ENCODE measurements at places on chromosomes 6 and 20. TPM values are rescaled to one million over a fixed set of nuclear protein-coding genes. Genes with fewer than 3 reads are reported as not detected.

DNA sequence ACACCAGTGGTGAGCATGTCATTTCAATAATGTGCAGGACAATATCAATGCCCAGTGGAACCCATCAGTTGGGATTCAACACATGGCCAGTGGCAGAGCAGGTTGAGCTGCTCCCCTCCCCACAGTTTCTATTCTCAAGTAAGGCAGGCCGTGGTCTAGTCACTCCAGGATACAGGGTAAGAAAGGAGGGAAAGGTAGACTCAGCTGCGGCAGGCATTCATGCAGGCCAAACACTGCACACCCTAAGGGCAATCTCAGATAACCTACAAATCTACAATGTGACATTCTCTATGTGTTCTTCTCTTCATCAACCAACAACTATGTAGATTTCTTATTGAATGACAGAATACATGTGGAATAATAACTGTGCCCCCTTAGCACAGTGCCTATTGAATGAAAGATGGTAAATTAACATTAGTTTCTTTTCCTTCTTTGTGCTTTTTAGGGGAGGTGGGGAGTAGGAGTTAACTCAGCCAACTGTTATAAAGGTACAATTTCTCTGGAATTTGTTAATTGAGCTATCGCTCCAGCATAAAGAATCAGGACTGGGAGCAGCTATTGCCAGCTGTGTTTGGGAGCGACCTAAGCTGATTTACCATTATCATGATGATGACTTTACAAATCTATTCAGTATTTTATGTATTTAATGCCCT is 89.7 kb downstream of the FAM50B start:
- no peak for DNase-seq

DNA sequence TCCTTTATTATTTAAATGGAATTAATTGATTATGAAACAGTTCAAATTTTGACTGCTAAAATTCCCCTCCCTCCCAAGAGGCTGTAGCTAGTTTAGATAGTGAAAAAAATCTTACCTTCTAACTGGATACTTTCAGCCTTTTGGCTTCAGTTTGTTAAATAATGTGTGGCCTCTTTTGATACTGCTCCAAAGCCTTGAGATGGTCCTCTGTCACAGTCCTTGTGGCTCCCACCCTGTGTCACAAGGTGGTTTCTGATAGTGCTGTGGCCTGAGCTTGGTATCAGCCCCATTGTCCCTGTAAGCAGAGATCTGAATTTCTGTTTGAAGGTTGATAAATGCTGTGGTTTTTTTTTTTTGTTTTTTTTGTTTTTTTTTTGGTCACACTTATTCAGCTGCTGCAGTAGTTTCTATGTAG is 20.8 kb downstream of the PANK2 start:
- DNase-seq, result no peak

GRCh38 chr6:129645830-129646579 is 64.0 kb downstream of the ARHGAP18 start:
- no peak for DNase-seq

DNA sequence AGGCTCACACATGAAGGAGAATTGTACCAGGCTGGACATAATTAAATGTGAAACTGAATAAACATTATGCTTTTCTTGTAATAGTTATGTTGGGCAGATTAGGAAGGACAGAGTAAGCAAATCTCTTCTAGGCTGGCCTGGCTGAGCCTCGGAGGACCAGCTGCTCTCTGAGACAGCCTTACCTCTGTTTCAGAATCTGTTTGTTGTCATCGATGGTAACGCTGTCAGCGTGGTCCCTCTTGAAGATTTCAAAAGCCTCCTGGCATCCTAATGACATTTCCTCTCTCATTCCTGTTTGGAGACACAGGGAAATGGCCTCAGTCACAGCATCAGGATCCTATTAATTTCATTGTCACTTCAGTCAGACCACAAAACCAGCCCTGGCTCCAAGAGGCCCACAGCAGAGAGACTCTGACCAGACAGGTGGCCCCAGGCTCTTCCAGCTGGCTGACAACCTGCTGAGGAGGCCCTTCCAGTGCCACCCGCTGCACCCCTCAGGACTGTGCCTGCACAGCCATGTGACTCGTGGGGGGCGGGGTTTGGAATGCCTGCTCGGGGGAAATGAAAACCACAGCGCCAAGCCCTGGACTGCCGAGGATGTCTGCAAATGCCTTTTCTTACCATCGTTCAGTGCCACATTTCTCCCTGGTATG is 108.5 kb upstream of the KCNK16 start:
- DNase-seq, result peak; percentile 89

DNA sequence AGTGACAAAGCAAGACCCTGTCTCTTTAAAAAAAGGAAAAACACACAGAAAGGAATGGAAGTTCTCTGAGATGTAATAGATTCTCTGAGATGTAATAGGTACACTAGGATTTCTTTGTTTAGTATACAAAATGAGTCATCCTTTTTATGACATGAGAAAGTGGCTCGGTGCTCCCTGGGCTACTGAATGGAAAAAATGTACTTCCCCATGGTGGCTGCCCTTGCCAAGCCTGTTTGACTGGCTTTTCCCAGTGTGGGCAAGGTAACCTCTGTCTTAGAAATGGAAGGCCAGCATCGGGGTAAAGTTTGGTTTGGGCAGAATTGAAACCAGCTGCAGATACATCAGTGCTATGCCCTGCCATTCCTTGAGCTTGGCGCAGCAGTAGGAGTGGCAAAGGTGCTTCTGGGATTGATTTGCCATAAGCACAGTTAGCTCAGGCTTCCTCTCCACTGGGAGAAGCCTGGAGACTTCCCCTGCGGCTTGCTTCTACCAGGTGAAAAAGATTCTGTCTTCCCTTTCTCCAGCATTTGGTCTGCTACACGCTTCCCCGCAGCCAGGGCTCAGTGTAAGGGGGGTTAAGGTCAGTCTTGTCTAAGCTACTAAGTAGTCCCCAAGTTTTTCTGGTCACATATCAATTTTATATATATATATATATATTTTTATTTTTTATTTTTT is 24.5 kb downstream of the ARFGEF2 start:
- DNase-seq, result peak; percentile 75

DNA sequence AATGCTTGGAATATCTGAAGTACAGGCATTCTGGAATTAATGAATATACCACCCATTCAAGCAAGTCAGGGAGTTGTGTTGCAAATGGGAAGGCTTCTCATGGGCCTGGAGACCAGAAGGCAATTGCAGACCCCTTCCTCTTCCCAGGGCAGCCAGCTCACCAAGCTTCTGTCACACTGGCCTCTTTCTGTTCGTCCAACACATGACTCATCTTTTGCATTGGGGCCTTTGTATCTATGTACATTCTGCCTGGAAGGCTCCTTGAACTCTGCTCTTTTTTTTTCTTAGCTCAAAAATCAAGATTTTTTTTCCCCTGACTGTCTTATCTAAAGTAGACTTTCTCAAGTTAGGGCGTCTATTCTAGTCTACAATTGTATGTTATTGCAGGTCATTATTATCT is 132.9 kb upstream of the MYLIP start:
- DNase-seq, result no peak

DNA sequence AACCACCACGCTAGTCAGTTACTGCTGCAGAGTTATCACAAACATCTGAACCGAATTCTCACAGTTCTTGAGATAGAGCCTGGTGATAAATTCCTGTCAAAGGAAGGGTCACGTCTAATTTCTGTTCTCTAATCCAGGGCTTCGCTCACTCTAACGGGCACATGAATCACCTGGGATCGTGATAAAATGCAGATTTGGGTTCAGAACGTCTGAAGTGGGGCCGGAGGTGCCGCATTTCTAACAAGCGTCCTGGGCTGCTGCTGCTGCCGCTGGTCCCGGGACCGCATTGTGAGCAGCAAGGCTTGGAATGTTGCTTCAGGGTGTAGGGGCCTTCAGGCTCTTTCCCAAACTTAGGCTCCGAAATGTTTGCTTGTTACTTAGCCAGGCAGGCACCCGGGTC is 264.1 kb downstream of the CDC5L start:
- no peak for DNase-seq

DNA sequence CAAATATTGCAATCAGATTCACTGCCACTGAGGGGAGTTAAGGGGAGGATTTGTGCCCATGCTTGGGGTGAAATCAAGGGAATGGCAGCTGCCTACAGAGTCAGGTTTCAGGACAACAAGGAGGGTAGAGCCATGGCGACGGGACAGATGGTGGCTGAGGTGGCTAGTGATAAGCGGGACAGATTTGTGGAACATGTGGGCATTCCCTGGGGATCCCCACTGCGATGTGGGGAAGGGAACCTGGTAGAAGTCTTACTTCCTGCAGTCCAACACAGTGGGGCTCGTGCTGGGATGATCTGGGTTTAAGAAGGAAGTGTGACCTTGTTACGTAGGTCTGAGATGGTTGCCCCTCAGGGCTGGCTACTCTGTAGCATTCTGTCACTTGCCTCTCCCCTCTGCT is 292.0 kb upstream of the JARID2 start:
- no peak for DNase-seq

- no peak for DNase-seq
Observed at GRCh38 chr6:36752886-36753506, 55.4 kb downstream of the RAB44 start.

GRCh38 chr6:8343600-8343999 is 91.7 kb downstream of the SLC35B3 start:
- DNase-seq, result no peak

GRCh38 chr6:148001844-148002642 is 340.6 kb upstream of the SASH1 start:
- no peak for DNase-seq

DNA sequence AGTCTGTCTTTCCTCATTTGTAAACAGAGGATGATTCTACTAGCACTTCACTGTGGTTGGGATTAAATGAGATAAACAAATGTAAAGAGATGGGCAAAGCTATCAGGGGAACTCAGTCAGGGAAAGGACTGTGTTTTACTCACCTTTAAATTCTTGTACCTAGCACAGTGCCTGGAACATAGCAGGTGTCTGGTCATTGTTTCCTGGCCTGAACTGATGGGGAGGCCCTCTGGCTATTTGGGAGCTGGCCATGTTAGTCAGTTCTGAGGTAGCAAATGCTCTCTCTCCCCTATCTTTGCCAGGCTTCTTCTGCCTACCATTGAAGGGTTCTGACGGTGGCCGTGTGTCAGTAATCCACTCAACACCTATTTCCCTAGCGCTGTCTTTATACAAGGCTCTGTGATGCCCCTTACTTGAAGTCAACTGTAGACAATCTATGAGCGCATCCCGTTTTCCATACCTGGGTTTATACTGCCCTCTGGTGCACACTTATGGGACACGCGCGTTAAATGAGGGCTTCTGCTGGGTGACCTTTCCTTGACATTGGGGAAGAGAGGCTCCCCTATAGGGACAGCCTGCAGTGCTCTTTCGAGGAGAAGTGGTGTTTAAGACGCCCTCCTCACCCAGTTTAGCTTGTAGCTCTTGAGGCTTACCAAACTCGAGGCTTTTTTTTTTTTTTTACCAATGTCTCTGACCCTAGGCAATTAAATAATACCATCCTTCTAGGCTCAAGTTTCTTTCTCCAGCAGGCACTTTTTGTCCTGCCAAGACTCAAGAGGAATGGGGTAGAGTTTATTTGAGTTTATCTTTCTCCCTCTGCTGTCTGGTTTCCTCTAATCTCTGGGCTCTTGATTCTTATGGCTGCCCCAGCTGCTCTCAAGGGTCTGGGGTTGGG is 4.0 kb upstream of the SPATS1 start:
- peak; percentile 66 for DNase-seq

DNA sequence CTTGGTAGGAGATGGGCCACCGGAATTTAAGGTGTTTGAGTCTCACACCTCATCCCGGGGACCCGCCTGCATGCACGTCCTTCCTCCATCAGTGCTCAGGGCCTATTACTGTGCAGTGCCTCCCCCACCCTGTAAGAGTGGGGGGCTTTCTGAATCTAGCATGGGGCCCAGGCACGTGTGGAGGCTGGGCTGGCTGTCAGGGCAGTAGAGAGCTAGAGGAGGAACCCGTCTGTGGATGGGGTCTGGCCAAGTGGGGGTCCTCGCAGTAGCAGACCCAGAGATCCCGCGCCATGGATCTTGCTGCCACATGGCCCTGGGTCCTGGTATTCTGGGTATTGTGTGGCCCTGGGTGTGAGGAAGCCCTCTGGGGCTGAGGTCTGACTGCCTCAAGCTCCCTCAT is 42.9 kb downstream of the SRC start:
- DNase-seq, result no peak

DNA sequence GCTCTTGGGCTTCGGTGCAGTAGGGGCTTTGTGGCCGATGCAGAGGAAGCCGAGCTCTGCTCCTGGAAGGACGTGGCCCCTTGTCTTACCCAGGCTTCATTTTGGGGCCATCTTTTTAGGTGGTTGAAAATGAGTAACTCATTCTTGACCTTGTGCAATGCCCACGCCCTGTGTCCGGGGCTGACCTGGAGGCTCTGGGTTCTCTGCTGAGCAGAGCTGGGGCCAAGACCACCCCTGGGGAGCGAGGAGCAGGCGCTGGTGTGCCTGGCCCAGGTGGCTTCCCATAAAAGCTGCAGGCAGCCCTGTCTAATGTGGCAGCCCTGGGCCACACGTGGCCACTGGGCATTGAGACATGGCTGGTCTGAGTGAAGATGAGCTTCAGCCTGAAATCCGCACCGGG is 25.7 kb downstream of the NTSR1 start:
- no peak for DNase-seq

DNA sequence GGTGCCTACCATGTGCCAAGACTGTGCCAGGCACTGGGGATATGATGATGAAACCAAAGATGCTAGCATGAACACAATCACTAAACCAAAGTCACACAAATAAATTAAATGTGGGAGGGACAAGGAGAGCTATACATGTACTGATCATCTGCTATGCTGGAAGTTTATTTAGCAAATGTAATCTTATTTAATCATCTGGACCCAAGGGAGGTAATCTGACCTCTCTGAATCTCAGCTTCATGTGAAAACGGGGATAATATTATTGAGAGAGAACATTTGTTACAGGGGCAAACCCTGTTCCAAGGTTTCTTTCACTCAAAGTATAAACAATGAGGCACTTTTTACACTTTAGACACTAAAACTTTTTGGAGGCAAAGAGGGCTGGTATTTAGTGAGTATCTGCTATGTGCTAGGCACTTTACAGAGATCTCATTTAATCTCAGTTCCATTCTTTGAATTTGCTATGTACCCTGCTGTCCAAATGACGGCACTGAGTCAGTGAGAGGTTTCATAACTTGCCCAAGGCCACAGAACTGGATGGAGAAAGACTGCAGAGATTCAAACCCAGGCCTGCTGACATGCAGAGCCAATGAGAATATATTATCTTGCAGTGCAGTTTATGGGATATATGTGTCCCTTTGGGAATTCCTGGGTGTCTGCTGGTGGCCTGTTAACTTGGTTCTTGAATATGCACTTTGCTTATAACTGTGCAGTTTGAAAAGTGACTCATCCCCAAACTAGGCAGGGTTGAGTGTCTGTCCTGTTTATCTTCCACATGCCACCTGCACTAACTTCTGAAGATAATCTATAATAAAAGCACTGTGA is 3.3 kb upstream of the ASXL1 start:
- peak; percentile 28 for DNase-seq

The UBD gene
- 1.1 TPM for total RNA-seq

The HLA-DQA1 gene
- not detected for total RNA-seq

The RAB32 gene
- 88.3 TPM for total RNA-seq

The NHLRC1 gene
- total RNA-seq, result 0.04 TPM

The MAFB gene
- 0.25 TPM for total RNA-seq

The THBD gene
- total RNA-seq, result 0.04 TPM

The COX4I2 gene
- not detected for total RNA-seq

The PAK5 gene
- total RNA-seq, result 0.21 TPM

The ZBP1 gene
- total RNA-seq, result not detected

The JPH2 gene
- total RNA-seq, result not detected

The DEFB123 gene
- not detected for total RNA-seq

The ADISSP gene
- 38.9 TPM for total RNA-seq

Measured in H4 (cell line).